ACHN (cell line): ENCODE measurements at places on chromosomes 6 and 20.

DNA sequence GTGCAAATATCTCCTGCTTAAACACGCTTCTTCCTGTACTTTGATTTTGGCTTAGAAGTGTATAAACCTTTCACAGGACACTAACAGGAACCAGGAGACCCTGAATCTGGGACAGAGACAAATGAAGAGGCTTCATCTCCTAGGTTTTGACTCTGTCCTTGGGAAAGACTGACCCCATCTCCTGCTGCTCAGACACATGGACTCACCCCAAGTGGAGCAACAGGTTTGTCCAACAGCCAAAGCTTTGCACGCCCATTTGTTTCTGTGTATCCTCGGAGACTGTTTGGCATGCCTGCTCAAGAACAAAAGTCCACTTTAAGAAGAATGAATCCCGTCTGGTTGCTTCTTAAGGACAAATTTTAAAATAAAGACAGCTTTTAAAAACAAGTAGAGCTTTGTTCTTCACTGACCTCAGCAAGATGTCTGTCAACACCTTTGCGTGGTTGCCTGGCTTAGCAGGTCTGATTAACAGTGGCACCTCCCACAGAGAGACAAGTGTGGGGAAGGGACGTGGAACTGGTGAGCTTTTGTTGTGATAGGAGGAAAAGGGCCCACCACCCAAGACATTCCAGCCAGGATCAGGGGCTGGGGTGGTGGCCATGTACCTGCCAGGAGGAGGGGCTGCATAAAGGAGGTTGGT is 202.6 kb downstream of the SOD2 start:
- DNase-seq = no peak

DNA sequence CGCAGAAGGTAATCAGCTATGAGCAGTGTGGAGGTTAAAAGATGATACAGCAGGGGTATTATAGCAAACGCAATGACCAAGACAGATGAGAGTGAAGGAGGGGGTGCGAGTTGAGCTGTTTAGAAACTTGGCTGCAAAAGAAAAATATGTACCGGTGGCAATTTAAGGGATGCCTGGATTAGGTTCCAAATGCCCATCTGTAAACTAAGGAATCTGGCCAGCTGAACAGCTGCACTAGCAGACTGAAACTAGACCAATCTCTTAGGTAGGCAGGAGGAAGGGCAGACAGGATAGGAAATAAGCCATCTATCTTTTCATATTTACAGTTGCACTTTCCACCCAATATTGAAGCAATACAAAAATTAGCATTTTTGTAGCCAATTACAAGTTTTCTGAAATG is 407.6 kb downstream of the HTR1B start:
- DNase-seq = no peak

GRCh38 chr6:87522686-87523085 is 49.9 kb downstream of the SLC35A1 start:
- no peak for DNase-seq

- no peak for DNase-seq
These were observed 329.1 kb downstream of the TFAP2B start for GRCh38 chr6:51147756-51148155.

DNA sequence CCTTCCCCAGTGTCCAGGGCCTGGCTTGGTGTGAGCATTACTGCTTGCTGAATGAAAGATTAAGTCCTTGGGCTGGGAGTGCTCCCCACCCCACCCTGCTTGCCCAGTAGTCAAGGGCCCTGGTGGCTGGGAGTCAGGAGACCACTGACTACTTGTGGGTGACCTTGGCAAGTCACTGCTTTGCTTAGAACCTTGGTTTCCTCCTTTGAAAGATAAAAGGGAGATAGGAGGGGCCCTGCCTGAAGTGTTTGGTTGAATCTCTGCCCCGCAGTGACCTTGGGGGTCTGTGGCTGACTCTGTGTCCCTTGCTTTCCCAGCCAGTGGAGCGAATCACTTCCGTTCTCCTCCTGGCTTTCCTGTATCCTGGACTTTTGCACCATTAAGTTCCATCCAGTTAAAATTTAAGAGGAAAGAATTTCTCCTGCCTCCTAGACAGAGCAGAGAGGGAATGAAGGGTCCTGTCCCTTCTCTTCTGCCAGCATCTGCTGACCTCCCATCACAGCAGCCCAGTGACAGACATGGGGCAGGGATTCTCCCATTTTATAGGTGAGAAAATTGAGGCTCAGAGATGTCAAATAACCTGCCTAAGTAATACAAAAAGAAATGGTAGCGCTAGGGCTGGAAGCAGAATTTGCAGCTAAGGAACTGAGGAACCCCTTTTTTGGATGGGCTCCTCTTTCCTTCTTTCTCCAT is 3.5 kb upstream of the EPB41L1 start:
- DNase-seq = peak; percentile 13

DNA sequence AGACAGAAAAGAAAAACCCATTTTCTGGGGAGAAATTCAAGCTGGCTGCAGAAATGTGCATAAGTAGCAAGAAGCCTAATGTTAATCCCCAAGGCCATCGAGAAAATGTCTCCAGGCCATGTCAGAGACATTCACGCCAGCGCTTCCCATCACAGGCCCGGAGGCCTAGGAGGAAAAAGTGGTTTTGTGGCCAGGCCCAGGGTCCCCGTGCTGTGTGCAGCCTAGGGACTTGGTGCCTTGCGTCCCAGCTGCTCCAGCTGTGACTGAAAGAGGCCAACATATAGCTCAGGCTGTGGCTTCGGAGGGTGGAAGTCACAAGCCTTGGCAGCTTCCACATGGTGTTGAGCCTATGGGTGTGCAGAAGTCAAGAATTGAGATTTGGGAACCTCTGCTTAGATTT is 10.9 kb downstream of the IFNGR1 start:
- DNase-seq = no peak

- DNase-seq = no peak
These were observed 43.1 kb downstream of the JPH2 start for GRCh38 chr20:44143936-44144335.

GRCh38 chr6:44237813-44238433 is 9.0 kb upstream of the HSP90AB1 start:
- DNase-seq = peak; percentile 71
